ENCODE measurements at places on chromosomes 7 and 10.

DNA sequence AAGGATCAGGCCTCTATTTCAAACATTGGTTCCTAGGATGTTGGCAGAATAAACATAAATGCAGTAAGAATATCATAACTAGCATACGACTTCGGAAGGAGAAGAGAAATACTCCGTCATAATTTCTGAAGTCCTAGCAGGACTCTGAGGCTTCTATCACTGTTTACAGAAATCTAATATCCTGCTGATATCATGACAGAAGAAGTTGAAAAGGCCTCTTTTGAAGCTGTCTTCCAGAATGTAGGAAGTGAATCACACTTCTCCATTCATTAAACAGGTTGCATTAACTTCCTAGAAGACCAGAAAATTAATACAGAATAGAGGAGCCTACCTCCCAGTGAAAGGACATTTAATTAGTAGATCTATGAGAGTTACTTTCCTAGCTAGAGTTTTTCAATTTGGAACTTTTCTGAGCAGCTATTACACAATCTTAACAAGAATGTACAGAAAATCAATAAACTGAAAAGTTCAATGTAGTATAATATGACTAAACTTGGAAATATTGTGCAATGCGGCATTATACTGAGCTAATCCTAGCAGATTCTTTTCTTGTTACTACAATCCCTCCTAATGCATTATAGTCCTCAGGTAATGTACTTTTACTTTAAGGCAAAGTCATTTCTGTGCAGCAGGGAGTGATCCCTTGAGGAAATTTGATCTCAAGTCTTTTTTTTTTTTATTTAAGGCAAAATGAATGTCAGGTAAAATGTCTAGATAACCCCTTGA lies 622.6 kb upstream of the CELF2 start:
- no peak for DNase-seq

DNA sequence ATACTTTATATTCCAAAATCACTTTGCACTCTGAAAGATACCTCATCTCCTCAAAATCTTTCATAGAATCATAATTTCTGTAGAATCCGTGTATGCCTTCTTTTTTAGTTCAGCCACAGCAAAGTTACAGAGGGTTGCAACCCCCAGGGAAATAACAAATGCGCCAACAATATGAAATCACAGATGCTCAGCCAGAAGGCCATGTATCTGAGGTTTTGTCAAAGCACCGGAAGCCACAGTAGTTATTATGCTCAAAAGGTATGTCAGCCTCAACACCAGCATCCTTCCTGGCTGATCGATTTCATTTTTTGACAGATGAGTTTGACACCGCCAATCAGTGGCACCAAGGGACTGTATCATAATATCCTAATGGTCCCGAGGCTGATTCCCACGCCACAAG lies 204.1 kb downstream of the KCNMA1 start:
- DNase-seq: no peak

DNA sequence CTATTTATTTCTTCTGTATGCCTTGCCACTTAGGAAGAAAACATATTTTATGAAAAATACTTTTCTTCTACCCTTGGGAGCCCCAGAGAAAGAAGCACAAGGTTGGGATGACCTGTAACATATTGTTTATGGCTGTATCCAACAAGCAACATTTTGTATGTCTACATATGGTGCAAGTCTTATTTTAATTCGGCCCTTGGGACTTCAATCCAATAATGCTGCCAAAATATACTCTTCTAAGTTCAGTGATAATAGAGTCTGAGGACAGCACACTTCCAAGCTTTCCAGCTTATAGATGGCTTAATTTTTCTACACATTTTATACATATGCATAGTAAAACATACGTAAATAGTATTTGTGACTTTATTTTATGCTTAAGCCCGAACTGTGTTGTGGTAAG lies 318.5 kb upstream of the SEMA3A start:
- DNase-seq: no peak

- DNase-seq: no peak
Observed at GRCh38 chr10:102119417-102120141, 589 bp downstream of the LDB1 start.

GRCh38 chr7:2120251-2120660 lies 112.5 kb downstream of the MAD1L1 start:
- no peak for DNase-seq

DNA sequence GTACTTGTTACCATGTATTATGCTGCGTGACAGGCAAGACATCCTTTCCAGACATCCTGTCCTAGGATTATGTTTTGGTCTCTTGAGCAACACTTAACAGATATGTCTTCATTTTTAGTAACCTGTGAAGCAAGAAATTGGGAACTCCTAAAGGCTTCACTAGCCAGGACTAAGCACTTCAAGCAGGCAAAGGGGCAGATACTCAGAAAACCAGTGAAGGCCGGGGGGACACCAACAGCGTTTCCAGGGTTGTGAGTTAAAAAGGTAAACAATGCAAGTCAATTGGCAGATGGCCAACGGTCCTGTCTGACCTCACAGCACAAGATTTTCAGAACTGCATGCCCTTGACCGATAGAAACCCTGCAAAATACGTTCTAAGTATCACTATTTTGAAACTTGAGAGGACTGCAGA lies 77.6 kb upstream of the SFMBT2 start:
- no peak for DNase-seq

- no peak for DNase-seq
Observed at GRCh38 chr7:127927348-127927696, 103.9 kb downstream of the LRRC4 start.

Measured in NCI-H187 (cell line).